ENCODE measurements at places on chromosomes 13 and 19.

DNA sequence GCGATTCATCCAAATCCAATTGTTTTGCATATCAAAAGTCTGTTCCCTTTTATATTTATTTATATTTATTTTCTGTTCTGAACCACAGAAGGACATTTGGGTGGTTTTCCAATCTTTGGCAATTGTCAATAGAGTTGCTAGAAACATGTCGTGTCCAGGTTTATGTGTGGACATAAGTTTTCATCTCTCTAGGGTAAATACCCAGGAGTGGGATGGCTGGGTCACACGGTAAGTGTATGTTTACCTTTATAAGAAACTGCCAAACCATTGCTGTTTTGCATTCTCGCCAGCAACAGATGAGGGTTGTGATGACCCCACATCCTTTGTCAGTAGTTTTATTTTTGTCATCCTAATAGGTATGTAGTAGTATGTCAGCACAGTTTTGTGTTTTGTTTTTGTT, 12.5 kb downstream of the AP1M1 start:
- DNase-seq = no peak

DNA sequence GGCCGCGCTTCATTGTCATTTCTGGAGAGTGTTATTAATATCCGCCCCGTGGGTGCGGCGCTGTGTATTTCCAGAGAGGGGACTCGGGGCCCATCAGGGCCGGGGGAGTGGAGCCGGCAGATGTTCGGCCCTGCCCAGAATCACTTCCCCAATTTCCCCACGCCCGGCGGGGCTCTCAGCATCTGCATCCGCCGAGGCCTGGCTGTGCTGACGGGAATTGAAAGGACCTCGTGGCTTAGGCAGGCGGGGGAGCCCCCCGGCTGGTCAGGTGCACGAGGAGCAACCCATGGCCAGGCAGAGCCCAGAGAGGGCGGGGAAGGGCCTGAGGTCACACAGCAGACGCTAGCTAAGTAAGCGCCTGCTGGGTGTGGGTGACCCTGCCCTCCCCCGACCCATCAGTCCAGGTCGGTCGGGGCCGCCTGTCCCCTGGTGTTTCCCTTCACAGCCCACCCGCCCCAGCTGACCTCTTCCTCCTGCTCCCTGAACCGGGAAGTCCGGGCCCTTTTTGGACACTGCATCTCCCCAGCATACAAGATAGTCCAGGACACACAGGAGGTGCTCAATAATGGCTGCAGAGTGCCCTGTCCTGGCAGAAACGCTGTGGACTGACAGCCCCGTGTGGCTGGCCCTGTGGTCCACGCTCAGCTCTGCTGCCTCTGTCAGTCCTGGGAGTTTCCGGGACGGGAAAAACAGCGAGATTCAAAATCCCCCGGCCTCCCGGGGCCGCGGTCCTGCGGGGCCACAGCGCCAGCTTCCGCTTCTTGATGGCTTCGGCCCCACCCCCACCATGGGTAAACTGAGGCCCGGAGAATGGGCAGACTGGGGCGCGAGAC, 22.1 kb downstream of the ARID3A start:
- no peak for DNase-seq

DNA sequence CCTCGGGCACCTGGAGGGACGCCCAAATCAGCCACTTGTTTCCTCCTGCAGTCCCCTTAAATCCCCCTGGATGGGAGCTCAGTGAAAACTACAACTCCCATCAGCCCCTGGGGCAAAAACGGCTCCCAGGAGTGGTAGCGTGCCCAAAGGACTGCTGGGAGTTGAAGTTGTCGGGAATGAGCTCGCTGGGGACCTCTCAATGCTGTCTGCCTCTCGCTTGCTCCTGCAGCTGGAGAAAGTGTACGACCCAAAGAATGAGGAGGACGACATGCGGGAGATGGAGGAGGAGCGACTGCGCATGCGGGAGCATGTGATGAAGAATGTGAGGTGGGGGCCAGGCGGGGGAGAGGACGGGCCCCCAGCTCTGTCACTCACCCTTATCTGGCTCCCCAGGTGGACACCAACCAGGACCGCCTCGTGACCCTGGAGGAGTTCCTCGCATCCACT, 14.7 kb upstream of the DHDH start:
- DNase-seq = no peak

GRCh38 chr19:10565028-10565566, 713 bp downstream of the KRI1 start:
- peak; percentile 60 for DNase-seq

DNA sequence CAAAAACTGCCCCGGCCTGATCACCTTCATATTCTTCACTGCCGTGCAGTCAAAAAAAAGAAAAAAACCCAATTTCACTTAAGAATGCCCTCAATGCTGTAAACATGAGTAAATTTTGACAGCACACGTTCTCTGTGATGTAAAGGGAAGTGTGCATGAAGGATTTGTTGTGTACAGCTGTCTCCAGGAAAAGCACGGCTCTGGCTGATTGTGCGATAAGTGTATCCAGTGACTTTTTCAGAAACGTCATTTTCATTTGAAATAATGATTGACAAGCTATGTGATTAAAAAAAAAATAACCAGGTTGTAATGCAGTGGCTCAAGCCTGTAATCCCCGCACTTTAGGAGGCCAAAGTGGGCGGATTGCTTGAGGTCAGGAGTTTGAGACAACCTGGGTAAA, 39.6 kb downstream of the ANKRD10 start:
- DNase-seq = no peak

DNA sequence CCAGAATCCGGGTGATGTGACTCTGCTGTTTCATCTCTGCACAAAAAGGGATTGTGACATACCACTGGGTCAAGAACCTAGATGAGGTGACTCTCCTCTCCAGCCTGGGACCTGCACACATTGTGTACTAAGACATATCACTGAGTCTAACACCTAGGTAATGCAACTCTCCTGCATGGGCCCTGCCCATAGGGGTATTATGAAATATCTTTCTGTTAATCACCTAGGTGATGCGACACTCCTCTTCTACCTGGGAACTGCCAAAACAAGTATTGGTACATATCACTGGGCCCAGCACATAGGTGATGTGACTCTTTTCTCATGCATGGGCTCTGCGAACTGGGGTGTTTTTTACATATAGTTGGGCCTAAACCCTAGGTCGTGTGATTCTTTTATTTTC, 35.5 kb upstream of the ZNF254 start:
- no peak for DNase-seq

- no peak for DNase-seq
Measured at GRCh38 chr19:31963746-31964145, 381.7 kb upstream of the ZNF507 start.

- no peak for DNase-seq
Measured at GRCh38 chr19:29309637-29310036, 96.7 kb upstream of the UQCRFS1 start.

DNA sequence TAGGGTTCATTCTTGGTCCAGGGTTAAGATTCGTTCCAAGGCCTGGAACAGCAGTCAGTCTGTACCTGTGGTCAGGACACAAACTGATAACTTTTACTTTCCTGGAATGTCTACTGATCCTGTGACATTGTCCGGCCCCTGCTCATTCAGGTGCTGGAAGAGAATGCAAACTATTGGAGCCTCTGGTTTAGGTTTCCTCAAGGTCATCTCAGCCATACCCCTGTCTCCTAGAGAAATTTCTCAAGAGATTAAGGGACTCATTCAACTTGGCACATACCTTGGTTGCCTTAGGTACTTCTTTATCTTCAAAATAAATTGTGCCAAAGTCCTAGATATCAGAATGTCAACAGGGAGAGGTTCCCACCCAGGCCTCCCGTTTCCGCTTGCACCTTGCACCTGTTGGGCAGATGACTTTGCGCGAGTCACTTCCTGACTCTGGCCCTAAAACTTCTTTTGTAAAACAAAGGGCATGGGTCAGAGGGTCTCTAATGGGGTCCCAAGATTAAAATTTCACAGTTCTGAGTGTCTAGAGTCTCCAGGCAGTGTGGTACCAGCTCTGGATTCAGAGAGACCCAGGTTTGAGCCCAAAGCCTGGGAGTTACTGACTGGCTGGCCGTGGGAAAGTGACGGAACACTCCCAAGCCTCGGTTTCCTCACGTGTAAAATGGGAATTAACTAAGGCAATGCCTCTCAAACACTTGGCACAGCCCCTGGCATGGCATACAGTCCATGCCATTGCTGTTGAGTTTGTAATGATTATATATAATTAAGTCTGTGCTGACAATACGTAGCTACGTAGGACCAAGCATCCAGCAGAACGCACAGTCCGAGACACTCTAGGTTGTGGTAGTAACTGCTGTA, 25.8 kb upstream of the CYP2S1 start:
- DNase-seq = no peak

GRCh38 chr19:54252845-54253244, 4.2 kb downstream of the LILRB5 start:
- no peak for DNase-seq

- DNase-seq = no peak
Measured at GRCh38 chr13:51776179-51776578, 27.8 kb downstream of the DHRS12 start.

DNA sequence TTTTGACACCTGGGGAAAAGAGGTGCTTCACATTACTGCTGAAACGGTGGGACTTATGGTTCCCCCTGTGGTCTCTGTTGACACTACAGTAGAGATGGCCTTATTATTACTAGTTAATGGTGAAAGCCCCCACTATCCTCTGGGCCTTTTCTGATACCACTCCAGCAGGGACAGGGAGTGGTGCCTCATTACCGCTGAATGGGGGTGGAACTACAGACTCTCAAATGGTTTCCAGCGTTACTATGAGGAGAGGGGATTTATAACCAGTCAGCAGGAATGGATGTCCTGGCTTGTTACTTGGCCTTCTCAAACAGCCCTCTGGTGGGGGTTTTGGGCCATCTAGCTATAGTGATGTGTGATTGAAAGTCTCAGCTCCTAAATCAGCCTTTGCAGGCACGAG, 96.7 kb upstream of the DIAPH3 start:
- no peak for DNase-seq

GRCh38 chr13:23950736-23951510, 53.6 kb upstream of the C1QTNF9B start:
- no peak for DNase-seq

Data from CD4-positive, alpha-beta T cell treated with Interleukin-2 at 100 ng/mL for 4 hours (primary cell).